ENCODE measurements at places on chromosomes 11 and 22.

- DNase-seq: no peak
These were observed 218.8 kb downstream of the HIPK3 start for GRCh38 chr11:33475993-33476392.

DNA sequence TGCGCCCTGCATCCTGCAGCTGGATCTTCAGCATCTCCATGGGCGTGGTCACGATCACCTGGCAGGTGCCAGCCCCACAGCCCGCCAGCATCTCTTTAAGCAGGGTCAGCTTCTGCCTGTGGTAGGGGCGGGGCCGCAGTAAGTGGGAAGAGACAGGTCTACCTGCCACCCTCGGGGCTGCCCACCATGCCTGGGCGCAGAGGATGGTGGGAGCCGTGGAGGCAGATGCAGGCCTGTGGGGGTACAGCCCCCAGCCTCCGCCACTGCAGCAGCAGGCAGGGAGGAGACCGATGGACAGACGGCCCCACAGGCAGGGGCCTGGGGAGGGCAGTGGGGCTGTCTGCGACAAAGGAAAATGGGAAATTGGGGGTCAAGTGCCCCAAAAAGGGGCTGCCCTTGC is 3.0 kb upstream of the CEND1 start:
- no peak for DNase-seq

DNA sequence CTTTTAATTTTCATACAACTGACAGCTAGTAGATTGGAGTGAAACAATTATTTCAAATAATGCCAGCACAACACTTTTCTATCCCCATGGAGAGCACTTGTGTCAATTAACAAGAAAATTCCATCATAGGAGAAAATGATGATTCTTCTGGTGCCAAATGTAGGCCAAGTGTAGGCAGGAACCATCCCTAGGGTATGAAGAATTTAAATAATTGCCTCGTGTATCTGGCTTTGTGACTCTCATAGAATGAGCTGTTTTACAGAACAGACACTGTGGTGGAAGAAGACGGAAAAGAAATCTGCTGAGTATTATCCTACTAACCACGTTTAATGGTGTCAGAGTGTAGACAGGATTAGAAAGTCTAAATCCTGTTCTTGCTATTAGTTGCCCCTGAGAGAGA is 1542.2 kb downstream of the LRRC4C start:
- DNase-seq: no peak

DNA sequence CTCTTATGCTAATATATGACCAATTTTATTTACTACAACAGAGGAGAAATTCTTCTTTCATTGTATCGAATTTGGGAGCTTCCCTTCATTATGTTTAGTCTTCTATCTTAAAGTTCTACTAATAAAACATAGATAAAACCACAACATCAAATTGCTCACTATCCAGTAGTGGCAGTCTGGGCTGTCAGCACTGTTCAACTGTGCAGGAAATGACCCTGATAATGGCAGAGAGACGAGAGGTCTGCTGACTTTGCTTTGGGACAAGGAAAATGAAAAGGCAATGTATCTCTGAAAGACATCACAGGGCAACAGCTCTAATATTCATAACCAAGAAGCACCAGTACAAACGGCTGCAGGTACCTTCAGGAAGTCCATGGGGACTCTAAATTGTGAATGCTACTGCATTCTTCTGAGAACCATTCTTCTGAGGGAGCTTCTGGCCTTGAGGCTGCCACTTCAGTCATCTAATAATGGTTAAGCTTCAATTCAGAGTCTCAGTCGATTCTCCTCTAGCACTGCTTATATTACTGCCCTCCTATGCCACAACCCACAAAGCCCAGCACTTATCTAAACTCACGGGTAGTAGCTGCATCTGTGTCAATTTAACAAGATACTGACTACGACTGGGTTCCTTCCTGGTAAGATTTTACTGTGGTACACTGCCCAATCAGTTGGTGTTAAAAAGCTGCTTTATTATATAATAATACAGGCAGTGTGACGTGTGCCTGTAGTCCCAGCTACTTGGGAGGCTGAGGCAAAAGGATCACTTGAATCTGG is 44.2 kb downstream of the CKAP5 start:
- no peak for DNase-seq

Data from frontal cortex (tissue), 4 donors.